Muscle of leg (tissue), 16 donors: ENCODE measurements at places on chromosomes 7 and 10. TPM values are rescaled to one million over a fixed set of nuclear protein-coding genes. Genes with fewer than 3 reads are reported as not detected.

The C10orf143 gene
- 1.1 TPM for total RNA-seq

The MPP7 gene
- 4.8 TPM for total RNA-seq

The SLC16A12 gene
- 1.2 TPM for total RNA-seq

The GIMAP2 gene
- 7.4 TPM for total RNA-seq

The MUC3A gene
- 0.04 TPM for total RNA-seq

The SEMA4G gene
- total RNA-seq, result 1.2 TPM

The BLNK gene
- total RNA-seq, result 1.2 TPM

The DPYSL4 gene
- 1.3 TPM for total RNA-seq

The CCL24 gene
- 0.13 TPM for total RNA-seq
